Urothelium cell line (cell line): ENCODE measurements at places on chromosomes 1 and 21.

DNA sequence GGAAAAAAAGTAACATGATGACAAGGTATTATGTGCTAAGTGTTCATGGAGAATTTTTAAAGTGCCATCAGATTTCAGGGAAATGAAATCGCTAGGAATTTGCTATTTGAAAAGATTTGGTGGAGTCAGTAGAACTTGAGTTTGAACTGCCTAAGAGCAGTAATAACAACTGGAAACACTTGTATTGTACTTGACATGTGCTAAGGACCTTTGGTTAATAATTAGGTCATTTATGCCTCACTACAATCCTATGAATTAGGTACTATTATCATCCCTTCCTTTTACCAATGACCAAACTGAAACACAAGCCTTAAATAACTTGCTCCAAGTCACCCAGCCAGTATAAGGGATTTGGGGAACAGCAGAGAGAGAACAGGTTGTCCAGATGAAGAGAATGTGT lies 133.4 kb downstream of the NTNG1 start:
- no peak for DNase-seq

- DNase-seq, result no peak
These were observed 1595.2 kb downstream of the KCNT2 start for GRCh38 chr1:195012995-195013394.

- peak; percentile 73 for DNase-seq
These were observed 24.8 kb downstream of the LEMD1 start for GRCh38 chr1:205396967-205397616.

DNA sequence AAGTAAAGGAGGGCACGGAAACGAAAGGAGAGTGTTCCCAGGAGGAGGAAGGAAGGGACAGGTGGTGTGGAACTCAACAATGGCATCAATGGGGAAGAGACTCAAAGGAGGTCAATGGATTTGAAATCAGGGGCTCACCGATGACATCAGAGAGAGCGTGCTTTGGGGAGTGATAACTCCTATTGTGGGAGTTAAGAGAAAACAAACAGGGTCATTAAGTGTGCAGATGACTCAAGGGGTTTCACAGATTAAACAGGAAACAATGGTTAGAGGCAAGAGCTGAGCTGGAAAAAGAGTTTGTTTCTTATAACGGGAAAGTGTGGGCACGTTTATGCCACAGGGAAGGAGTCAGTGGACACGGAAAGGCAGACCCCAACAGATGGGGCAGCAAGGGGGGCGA lies 629.1 kb downstream of the SMYD3 start:
- no peak for DNase-seq

DNA sequence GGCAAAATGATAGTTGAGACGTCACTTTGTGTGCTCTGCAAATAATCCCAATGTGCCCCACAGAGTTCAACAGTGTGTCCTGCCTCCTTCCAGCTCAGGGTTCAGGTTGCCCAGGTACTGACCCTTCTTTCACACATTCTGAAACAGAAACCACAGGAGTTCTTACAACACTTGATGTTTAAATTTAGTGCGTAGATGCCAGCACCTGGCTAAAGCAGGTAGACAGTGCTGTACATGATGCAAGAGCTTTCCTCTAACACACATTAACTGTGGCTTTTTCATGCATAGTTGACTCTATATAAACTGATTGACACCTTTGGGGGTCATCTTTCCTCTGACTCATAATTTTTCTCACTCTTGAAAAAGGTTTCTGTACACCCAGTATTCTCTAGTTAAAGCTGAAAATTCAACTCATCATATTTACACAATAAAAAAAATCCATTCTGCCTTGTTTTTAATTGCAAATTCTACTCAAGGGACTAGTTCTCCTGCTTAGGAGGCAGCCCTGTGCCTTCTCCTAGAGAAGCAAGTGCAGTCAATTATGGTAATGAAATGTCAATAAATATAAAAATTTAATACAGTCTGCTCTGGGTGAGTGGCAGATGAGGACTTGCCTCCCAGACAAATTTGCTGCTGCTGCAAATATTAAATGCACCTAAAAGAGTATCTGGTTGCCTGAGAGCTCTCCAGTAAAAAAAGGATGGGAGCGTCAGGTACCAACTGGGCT lies 91.4 kb downstream of the NR5A2 start:
- no peak for DNase-seq

- DNase-seq, result no peak
These were observed 85.9 kb downstream of the TYW3 start for GRCh38 chr1:74818661-74819456.

DNA sequence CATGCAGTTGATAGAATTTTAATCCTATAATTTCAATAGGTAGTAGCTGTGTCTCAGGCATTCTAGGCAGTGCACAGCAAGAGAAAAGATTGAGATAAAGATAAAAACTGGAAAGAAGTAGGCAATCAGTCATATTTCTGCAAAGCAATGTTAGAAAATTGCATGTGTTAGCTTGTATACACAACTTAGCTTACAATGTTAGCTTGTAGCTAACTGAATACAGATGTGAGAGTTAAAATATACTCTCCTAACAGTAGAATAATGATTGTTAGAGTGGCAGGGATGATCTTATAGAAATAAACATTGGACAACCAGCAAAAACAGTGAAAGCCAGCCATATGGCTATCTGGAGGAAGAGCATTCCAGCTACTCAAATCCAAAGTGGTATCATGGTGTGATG lies 29.0 kb downstream of the PTPRC start:
- no peak for DNase-seq

GRCh38 chr21:20968391-20968790 lies 29.8 kb upstream of the NCAM2 start:
- peak; percentile 4 for DNase-seq

DNA sequence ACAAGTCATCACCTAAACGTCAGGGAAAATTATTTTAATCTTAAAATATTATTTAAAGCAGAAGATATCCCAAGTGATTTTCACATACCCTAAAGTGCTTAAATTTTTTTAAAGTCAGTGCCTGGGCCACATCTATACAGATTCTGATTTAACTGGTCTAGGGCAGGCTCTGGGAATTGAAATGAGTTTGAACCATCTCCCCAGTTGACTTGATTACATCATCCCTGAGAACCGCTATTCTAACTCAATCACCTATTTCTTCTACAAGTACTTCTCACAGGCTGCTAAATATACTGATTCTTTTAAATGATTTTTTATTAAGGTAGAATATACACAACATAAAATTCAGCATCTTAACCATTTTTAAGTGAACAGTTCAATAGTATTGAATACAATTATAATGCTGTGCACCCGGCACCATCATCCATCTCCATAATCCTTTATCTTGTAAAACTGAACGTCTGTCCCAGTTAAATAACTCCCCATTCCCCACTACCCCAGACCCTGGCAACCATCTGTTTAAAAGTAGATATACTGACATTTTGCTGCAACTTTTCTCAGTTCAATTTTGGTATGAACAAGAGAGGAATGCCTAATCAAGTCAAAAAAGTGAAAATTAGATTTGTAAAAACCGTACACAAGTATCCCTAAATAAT lies 19.5 kb downstream of the GART start:
- DNase-seq, result no peak

GRCh38 chr21:39874759-39875158 lies 7.5 kb downstream of the PCP4 start:
- no peak for DNase-seq

DNA sequence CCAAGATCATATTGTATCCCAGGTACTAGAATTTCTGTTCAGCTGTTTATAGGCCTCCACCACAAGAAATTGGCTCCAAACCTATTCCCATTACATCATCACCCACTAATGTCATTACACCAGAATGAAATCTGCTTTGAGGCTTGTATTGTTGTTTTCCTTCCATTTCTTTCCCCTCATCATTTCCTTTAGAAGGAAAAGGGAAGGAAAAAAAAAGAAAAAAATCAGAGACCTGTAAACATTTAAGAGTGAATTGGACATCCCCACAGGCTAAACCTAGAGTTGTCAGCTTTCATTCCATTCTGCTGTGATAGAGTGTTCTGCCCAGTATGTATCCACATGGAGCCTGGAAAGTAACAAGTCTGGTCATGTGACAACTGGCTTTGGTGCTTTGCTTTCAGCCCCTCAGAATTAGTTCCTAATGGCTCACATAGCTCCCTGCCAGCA lies 44.6 kb downstream of the NFYC start:
- DNase-seq, result peak; percentile 55

GRCh38 chr1:101975371-101975770 lies 21.4 kb downstream of the OLFM3 start:
- DNase-seq, result no peak

DNA sequence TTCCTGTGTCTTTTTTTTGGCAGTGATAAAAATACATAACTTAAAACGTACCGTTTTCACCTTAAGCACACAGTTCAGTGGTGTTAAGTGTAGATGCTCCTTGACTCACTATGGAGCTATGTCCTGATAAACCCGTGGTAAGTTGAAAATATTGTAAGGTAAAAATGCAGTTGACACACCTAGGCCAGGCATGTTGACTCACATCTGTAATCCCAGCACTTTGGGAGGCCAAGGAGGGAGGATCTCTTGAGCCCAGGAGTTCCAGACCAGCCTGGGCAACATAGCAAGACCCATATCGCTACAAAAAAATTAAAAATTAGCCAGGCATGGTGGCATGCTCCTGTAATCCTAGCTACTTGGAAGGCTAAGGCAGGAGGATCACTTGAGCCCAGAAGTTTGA lies 73.6 kb upstream of the COG2 start:
- DNase-seq, result no peak

DNA sequence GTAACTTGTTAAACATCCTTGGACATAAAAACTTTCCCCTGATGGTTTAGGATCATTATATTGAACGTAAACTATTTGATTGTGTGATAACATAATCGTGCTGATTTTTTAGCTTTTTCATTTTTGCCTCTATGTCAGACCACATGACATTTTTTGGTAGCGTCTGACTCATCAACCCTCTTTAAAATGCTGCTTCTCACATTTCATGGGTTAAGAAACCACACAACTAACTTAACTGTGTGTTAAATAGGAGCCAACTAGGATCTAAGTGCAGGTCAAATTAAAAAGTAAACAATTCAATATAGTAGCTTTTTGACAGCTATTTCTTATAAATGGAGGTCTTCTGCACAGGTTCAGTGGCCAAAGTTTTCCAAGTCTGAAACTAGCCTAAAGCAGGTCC lies 9.8 kb downstream of the BTG3 start:
- DNase-seq, result peak; percentile 12

DNA sequence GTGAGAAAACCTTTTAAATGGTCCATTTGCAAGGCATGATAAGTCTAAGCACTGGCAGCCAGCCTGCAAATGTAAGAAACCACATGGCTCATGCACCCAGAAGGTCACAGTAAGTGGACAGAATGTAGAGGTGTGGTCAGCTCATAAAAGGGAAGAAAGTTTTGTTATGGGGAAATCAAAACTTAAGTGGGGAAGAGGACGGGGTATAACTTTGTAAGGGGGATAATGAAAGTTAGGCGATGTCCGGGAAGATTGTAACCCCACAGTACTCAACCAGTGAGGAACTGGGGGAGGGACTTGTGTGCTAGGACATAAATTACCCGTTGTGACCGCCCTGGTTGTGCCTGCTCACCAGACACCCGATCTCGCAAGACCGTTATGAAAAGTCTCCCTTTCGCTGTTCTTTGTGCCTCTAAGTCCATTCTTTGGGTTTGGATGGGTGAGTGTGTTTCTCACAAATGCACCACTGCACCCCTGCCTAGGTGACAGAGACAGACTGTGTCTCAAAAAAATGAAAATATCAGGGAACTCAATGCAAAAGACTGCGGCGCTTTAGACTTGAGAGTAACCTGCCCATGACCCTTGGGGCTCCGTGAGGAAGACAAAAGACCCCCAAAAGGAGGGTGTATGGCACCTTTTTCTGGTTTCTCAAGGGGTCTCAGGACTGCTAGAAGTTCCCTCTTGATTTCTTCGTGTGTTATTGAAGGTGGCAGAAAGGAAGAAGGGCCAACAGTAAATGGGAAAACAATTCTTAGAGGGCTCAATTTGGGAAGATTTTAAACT lies 28.6 kb upstream of the ZNF496 start:
- DNase-seq, result no peak

- no peak for DNase-seq
These were observed 23.2 kb downstream of the RPE65 start for GRCh38 chr1:68426594-68426993.

DNA sequence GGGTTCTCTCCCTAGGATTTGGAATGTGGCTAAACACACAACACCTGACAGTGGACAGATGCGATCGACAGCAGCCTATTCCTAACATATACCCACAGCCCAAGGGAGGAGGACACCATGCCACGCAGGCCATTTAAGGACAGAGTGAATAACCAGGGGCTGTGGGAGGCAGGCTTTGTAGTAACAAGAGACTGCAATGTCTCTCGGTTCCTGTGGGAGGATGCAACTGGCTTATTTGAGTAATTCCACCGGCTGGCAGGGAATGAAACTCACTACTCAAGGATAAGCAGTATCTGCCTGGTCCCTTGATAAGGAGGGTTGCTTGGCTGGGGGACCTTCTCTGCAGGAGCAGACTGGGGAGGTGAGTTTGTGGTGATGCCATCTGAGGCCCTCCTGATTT lies 109.6 kb downstream of the PCP4 start:
- DNase-seq, result no peak

GRCh38 chr1:236951672-236952071 lies 52.6 kb downstream of the MT1HL1 start:
- DNase-seq, result no peak

DNA sequence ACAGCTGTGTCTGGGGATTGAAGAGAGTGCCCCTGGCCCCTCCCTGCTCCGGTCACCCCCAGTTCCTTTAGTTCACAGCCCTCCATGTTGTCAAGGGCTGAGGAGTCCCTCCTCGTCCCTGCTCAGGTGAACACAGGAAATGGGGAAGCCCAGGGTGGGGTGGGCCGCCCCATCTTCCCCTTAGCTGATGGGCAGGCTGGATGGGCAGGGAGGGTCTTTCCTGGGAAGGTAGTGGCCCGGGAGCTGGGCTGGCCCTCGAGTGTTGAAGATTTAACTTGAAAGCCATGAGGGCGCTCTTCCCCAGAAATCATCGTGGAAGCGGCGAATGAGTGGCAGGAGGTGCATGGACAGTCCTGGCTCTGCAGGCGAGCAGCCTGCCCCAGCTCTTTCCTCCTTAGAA lies 18.3 kb upstream of the NPHP4 start:
- no peak for DNase-seq

- DNase-seq, result no peak
These were observed 193.8 kb downstream of the DYRK1A start for GRCh38 chr21:37560385-37560784.

DNA sequence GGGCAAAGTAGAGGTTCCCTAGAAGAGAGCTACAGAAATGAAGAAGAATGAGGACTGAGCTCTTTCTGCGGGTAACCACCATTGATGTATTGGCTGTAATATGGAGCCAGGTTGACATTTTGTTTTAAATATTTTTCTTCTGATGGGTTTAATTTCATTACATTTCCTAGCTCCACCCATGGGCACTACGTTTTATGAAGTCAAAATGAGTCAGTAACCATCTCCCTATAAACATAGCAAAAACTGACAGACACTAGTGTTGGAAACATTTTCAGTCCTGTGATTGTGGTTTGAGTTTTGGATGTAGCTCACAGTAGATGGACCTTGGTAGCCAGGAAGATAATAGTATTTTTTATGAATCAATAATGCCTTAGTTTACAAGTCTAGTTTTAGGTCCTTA lies 470.4 kb upstream of the B3GALT2 start:
- no peak for DNase-seq

GRCh38 chr1:161952607-161953172 lies 71.0 kb downstream of the OLFML2B start:
- no peak for DNase-seq

GRCh38 chr1:88276163-88276562 lies 407.9 kb upstream of the PKN2 start:
- DNase-seq, result peak; percentile 24

GRCh38 chr1:231544943-231545592 lies 16.6 kb downstream of the TSNAX start:
- DNase-seq, result no peak

GRCh38 chr1:175341631-175342429 lies 149.3 kb upstream of the KIAA0040 start:
- no peak for DNase-seq
